ENCODE measurements at places on chromosomes 4 and X.

DNA sequence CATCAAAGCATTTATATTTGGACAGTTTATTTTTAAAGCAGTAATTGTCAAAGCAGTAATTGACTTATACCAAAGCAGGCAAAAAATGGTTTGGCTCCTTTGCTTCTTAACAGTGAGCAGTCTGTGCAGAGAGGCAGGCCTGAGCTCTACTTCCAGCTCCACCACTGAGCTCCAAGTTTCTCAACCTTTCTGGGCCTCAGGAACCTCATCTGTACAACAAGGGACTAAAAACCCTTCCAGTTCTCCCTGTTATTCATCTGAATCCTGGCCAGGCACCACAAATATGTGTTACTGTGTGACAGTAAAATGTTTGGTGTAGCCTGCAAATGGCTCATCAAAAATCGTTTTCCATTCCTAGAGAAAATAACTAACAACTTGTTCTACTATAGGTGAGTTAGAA lies 88.7 kb upstream of the TTC29 start:
- no peak for DNase-seq

GRCh38 chr4:187993827-187994226 lies 1.7 kb upstream of the ZFP42 start:
- no peak for DNase-seq

- DNase-seq: no peak
These were observed 37.2 kb upstream of the FRMD7 start for GRCh38 chrX:132165005-132165404.

DNA sequence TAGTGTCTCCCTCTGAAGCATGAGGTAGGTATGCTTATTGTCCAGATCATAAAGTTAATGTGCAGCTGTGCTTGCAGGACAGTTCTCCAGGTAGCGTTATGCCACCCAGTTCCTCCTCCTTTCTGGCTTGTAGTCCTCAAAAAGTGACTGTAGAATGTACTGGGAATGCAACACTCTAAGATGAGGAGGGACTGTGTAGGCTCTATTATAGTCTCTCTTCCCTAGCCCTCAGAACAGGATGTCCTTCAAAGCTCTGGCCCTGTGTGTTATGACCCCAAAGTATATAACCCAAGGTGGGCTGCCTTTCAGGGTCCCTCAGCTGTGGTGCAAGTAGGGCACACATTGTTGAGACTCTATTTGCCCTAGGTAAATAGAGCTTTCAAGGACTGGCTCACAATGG lies 20.8 kb upstream of the MANBA start:
- DNase-seq: no peak

- DNase-seq: no peak
These were observed 25.2 kb upstream of the COL25A1 start for GRCh38 chr4:109327641-109328040.

DNA sequence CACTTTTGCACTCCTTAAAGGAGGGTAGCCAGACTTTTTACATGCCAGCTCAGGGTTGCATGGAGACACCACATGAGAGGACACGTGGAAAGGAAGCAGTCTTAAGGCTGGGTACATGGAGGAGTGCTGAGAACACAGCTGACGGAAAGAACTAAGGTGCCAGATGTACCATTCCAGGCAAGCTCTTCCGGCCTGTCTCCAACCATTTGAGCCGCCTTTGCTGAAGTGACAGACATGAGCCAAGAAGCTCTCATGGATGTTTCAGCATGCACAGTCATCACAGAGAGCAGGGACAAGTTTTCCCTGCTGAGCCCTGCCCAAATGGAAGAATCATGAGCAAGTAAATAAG lies 83.4 kb upstream of the BMP2K start:
- no peak for DNase-seq

GRCh38 chrX:84320614-84321013 lies 132.6 kb upstream of the RPS6KA6 start:
- DNase-seq: no peak

DNA sequence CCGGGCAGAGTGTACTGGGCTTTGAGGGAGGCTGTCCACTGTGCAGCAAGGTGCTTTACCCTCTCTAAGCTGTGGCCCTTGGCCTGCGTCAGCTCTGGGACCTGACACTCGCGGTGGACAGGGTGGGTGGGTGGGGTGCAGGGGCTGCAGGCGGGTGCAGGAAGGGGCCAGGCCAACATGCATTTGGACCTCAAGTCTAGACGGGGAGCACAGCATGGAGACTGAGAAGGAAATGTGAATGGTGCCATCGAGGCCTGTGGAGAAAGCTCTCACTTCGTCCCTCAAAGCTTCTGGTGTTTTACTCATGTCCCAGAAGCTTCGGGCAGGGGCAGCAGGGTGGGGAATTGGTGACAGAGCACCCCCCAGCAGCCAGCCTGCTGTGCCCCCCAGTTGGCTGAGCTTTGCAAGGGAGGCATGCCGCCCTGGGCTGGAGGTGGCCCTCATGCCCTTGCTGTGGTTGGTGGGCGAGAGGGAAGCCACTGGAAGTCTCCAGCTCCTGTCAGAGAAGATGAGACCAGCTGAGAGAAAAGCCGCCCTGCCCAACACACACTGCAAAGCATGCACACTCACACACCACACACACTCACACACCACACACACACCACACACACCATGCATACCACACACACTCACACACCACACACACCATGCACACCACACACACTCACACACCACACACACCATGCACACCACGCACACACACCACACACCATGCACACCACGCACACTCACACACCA lies 12.3 kb downstream of the PNMA6E start:
- no peak for DNase-seq

DNA sequence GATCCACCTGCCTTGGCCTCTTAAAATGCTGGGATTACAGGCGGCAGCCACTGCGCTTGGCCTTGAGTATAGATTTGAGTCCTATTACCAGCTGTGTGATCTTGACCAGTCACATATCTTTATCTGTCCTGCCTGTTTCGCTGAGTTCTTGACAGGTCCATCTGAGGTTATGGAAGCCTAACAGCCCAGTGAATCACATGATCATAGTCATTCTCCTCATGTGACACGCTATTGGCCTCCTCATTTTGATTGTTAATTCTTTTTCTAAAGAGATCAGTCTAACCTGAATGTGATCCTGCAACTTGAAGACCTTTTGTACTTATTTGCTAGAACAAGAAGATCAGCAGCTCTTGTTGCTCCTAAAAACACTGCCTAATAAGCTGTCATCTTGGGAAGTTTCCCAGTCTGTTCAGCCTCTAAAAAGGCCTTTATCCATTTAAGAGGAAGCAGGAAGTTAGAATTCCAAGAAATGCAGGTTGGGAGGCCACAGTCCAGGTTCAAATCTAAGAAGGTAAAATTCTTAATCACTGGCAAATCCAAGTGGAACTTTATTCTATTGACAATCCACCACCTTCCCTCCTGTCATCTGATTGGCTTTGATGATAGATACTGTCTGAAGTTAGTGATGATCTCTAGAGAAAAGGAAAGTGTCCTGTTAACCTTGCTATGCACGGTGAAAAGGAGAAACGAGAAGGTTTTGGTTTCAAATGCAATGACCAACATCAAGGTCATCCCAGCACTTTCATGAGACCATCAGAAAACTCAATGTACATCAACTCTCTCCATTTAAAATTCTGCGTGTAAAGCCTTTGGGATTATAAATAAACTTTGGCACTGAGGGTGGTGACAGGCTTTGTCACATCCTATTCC lies 86.9 kb downstream of the CHRNA9 start:
- no peak for DNase-seq

DNA sequence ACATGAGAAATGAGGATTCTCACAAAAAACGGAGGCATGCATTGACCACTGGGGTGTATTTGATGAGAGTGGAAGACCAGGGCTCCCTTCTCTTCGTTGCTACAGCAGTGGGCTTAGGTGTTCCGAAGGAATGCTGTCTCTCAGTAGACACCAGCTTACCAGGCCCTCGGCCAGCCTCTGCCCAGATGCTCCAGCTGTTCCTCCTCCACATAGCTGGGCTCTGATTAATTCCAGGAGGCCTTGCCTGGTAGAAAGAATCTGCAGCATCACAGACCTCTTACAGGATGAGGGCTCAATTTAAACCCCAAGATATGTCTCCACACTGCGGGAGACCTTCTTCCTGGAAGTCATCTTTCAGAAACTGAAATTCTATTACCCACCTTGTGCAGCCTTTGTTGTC lies 346.6 kb upstream of the TENM3 start:
- DNase-seq: no peak

DNA sequence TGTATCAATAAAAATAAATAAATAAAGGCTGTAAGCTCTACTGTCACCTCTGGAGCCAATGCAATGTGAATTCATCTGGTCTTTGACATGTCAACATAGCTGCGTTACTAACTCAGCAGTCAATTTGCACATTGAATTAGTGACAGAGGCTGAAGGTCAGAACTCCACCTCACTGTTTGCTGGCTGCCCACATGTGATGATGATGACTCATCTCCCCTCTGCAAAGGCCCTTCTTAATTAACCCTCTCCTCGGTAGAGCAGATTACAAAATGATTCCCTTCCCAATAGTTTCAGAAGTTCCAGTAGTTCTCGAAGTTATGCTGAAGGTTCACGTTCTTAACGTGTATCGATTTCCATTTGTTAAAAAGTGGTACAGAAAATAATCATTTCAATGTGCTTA lies 1626.0 kb upstream of the TENM3 start:
- DNase-seq: no peak

- DNase-seq: no peak
These were observed 31.6 kb downstream of the SH3KBP1 start for GRCh38 chrX:19855700-19856381.

GRCh38 chr4:1216869-1217294 lies 32.0 kb downstream of the CTBP1 start:
- peak; percentile 82 for DNase-seq

- no peak for DNase-seq
These were observed 101.5 kb downstream of the DHX15 start for GRCh38 chr4:24482871-24483270.

DNA sequence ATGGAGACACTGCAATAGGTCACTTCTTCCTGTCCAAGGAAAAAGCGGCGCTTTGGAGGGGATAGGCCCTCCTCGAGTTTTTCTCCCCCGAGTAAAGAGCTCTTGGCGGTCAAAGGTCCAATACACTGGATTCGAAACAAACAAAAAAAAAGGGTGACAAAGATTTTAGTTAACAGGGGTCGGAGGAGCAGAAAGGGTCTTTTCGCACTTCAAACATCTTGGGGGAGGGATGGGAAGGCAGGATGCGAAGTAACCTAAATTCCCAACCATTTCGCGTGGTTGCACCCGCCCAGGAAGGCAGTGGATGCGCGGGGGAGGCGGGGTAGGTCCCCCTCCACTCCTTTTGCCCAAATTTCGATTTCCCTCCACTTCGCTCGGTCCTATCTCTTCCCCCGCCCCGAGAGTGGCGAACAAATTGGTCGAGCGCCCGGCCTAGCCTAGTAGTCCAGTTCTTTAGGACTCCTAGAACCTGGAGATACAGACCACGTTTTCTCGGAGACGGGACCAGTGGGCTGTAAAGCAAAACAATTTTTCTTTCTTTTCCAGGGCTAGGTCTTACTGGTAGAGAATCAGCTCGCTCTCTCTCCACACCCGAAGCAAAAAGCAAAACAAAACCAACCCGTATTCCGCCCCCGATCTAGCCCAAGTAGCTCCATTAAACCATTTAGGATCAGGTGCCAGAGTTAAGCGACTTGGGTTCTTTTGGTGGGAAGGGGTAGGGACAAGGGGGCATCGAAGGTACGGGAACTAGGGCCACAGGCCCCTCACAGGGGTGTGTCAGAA lies 2.0 kb upstream of the STAG2 start:
- DNase-seq: peak; percentile 34

DNA sequence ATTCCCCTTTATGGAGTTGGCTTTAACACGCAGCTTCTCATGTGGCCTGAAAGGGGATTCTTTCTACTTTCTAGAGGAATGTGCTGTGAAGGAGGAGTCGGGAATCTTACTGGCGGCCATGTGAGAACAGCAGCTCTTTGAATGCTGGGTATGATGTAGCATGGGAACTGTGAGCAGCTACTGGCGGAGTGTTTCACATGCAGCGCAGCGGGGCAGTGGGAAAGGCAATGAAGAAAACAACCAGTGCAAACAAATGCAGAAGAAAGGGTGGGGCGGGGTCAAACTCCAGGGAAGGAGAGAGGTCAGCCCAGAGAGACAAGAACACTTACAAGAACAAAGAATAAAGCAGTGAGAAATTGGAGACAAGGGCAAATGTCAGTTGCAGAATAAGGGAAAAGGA lies 363.8 kb upstream of the FTHL17 start:
- DNase-seq: no peak

DNA sequence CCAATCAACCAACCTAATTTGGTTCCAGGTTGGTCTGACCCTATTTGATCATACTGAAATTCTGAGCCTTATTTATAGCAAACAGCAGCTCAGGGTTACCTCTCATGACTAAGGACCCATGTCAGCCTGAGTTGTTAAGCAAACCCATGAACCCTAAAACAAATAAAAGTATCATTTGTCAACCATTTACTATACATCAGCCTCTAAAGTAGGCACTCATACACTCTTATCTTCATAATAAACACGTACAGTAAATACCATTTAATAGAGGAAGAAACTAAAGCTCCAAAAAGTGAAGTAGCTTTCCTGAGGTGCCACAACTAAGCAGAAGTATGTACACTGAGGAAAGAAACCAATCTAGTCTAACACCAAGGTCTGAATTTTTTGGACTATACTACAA lies 25.2 kb downstream of the MANBA start:
- no peak for DNase-seq

- no peak for DNase-seq
These were observed 747.6 kb downstream of the PCDH7 start for GRCh38 chr4:31467781-31468180.

DNA sequence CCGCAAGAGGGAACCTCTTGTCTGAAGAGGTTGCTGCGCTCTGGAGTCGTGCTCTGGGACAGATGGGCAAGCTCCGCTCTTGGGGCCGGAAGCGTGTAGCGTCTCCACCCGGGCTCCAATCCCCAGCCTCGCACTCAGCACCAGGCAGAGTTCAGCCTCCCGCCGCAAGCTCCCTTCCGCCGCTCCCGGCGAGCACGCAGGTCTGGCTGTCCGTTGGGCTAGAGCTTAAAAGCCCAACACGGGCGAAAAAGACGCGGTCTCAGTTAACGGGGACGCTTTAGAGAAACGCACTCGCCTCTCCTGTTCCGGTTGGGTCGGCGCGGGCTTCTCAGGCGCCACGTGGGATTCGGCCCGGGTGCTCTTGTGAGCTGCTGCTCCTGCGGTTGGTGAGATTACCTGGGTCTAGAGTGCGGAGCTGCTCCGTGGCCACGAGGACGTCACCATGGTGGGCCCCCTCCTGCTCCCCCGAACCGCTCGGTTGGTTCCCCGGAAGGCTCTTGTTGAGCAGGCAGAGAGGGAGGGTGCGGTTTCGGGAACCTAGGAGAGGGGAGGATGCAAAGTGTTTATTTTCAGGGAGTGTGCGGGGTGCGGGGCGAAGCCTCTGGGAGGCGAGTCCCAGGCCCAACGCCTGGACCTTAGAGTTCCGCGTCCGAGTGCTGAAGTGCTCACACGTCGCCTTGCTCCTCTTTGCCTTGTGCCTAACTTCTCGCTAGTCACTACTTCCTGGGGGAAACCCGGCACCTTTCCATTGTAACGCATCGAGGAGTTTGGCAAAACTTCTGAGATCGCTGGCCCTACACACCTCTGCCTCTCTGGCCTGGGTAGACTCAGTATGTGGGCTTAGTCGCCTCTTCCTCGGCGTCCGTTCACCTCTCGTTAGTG lies at the start of gene TMA16:
TSS of gene TMA16 (plus strand) at position 331 of the 882 bp plus-strand sequence. CDS start at position 443, 112 bp downstream.
- DNase-seq: peak; percentile 75

Data from CD4-positive, alpha-beta T cell treated with Interleukin-17A for 4 hours (primary cell).